CD4-positive, alpha-beta T cell treated with Interleukin-4 for 1 hour (primary cell): ENCODE measurements at places on chromosomes 16 and 17.

GRCh38 chr17:977166-977565 is 2.4 kb downstream of the NXN start:
- no peak for DNase-seq

DNA sequence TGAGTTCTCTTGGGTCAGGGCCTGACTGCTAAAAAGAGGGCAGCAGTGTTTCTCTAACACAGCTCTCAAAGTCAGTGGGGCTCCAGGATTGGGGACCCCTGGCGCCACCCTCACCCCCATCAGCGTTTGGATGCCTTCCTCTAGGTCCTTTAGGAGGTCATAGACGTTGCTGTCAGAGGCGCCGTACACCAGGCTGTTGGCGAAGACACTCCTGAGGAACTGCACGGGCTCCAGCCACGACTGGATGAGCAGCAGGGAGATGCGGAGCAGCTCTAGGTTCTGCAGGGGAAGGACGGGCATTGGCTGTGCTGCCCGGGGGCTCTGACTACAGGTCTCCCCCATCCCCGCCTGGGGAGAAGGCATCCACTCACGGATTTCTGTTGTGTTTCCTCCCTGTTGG is 993 bp downstream of the GH1 start:
- no peak for DNase-seq

DNA sequence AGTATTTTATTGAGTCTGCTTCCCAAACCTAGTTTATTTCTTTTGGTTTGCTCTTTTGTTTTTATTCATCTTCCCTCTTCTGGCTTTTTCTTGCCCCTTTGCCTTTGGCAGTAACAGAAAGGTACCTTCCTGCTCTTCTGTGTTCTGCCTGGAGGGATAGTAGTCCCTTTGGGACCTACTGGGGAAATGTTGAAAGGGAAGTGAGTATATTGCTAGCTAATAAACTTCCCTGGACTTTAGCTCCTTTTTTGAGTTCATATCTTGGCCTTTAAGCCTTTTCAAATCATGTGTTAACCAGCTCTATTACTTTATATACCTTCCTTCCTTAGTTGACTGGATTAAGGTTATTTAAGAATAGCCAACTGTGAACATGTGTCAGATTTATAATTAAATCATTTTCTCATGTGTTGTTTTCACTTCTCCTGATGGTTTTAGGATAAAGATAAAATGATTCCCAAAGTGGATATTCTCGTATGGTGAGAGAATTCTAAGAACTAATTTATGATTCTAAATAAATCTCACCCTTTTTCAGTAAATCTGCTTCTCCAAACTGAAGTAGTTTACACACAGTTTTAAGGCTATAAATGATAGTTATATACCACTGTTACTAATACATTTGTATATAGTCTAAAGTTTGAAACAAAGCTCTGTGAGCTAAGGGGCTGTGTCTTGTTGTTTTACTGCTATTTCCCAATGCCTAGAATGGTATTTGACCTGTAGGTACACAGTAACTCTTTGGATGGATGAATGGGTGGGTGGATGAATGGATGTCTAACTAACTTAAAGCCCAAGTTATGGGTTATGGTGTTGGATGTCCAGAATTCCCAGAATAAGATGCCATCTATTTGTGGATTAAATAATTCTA is 45.7 kb downstream of the OMG start:
- DNase-seq, result no peak

DNA sequence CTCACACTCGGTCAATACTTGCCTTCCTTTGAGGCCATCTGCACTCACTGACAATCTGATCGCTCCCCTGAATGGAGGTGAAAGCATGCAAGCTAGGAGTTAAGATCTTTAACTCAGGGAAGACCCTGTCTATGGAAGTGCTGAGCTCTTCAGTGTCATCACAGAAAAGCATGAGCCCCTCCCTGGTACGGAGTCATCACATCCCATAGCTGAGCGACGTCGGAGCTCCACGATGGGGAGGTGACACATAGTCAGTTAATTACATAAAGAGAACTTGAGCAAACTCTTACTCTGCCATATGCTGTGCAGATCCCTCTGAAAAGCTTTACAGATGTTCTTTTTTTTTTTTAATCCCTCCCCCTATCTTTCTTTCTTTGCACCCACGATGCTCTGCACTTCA is 463.2 kb downstream of the WWOX start:
- no peak for DNase-seq

DNA sequence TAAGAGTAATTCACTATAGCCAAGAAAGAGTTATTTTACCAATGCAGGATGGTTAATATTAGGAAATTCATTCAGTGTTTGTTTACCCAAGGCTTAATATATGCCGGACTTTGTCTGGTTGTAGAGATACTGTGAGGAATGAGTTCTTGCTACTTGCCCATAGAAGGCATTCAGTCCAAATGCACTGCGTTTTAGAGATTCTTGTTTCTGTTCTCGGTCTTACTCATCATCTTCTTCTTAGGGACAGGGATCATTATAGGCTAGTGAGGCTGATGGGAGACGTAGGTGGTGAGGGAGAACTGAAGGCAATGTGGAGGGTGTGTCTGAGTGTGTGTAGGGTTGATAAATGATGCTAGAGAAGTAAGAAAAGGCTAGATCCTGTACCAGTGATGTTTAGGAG is 90.7 kb downstream of the OR1D5 start:
- no peak for DNase-seq

GRCh38 chr17:73226556-73227172 is 33.8 kb downstream of the COG1 start:
- DNase-seq, result no peak

DNA sequence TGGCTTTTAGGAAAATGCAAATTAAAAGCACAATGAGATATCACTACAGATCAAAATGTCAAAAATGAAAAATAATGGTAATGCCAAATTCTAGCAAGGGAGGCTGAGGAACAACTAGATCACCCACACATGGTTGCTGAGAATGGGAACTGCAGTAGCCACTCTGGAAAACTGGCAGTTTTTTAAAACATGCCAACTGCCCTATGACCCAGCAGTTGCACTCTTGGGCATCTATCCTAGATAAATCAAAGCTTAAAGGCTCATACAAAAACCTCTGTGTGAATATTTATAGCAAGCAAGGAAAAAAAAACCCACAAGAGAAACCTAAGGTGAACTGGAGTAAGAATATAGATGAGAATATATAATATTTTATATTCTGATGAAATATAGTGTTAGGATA is 104.3 kb downstream of the PRKCB start:
- no peak for DNase-seq

DNA sequence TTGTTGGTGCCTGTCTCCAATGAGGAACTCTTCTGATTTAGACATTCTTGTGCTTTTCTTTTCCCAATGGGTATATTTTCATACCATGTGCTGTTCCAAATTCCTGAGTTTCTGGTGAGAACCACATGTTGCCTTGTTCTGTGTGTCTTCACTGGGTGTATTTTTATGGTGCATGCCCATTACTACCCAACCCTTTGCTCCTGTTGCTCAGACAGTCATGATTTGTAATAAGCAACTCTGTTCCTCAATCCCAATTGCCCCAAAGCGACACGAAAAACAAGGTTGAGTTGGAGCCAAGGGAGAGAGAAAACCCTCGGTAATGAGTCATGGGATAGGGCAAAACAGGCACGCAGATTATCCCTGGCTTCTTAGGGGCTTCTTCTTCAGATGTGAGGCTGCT is 101.8 kb downstream of the ABCA8 start:
- no peak for DNase-seq

DNA sequence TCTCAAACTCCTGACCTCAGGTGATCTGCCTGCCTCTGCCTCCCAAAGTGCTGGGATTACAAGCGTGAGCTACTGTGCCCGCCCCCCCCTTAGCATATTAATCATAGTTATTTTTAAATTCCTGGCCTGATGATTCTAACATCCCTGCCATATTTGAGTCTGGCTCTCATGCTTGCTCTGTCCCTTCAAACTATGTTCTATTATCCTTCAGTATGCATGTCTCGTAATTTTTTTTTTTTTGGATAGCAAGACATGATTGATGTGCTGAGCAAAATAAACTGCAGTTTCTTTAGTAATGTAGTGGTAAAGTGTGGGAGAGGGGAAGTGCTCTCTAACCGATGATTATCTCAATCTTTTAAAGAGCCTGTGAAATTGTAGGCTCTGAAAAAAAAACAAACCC is 34.3 kb upstream of the TMEM92 start:
- no peak for DNase-seq

GRCh38 chr16:66295761-66296546 is 70.5 kb upstream of the CDH5 start:
- no peak for DNase-seq

- peak; percentile 61 for DNase-seq
Observed at GRCh38 chr17:48610282-48611211, at the start of gene HOXB7. TSS of gene HOXB7 (minus strand) at chr17:48611017. CDS start at chr17:48610918, 99 bp downstream.

DNA sequence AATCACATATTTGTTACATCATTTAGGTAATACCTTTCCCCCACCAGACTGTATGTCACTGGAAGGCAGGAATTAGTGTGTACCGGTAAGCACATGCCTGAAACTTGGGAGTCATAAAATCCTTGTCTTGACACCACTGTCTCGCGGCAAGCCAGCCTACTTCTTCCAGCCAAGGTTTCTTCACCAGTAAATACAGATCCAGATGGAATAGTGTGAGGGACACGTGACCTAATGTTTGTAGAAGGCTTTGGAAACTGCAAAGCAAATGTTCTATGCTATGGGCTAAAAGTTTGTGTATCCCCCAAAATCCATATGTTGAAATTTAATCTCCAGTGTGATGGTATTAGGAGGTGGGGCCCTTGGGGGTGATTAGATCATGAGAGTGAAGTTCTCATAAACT is 126.1 kb downstream of the HS3ST4 start:
- DNase-seq, result no peak

DNA sequence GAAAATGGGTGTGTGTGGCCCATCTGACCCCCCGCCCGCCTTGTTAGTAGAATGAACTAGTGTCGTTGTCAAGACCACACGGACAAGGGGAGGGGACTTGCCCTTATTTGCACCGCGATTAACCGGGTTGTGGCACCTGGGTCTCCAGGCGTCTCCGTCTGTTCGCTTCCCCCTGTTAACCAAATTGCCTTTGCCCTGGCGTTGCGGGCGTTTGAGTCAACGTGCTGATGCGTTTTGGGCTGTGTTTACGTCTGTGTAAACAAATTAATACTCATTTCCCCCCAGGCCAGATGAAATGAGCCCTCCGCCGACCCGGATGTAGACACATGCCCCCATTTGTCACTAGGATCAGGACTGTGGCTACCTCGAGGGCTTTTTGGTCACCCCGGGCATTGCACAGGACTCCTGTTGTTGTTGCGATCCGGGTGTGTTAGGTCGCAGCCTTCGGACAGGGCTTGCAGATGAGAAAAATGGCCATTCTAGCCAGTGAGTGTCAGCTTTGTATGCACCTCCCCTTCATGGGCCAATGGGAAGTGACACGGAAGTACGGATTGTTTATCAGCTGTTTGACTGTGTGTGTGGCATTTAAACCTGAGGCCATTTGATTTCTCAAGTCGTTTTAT is 906 bp downstream of the RBL2 start:
- DNase-seq, result peak; percentile 80

DNA sequence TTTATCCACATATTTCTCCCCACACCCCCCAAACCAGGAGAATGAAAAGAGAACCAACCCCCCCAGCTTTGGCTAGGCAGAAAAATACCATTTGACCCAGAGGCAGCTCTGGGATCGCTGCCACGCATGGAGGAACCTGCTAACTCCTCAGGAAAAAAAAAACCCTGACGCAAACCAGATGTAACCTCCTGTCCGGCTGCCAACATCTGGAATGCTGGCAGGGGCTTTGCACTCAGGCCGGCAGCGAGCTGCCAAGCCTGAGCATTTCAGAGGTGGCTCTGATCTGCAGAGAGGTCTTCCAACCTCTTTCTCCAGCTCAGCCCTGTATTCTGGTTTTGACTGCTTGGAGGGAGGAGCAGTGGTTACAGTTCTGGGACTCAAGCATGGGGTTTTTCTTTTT is 8.2 kb downstream of the IGFBP4 start:
- no peak for DNase-seq

GRCh38 chr16:67413978-67414911 is 2.0 kb downstream of the ZDHHC1 start:
- no peak for DNase-seq

DNA sequence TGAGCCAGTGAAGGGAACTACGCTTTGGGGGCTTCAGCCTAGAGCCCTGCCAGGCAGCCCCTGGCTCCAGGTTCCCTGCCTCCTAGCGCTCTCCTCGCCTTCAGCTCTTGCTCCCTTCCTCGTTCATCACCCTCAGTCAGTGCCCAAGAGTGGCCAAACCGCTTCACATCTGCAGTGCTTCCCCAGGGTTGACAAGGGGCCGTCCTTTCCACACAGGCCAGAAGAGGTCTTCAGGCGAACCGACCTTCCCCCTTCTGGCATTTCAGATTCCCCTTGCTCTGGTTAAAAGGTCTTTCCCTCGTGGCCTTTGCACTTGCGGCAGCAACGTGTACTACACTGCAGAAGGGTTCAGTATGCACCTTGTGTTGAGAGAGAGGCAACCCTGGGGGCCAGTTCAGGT is 4.1 kb downstream of the RASD1 start:
- no peak for DNase-seq

GRCh38 chr17:57355090-57355859 is 99.0 kb downstream of the MSI2 start:
- DNase-seq, result no peak

- DNase-seq, result no peak
Observed at GRCh38 chr17:40361925-40362695, 2.4 kb downstream of the GJD3 start.
